ENCODE measurements at places on chromosomes 5 and 9.

GRCh38 chr5:35319333-35320002 is 89.2 kb upstream of the PRLR start:
- no peak for DNase-seq

DNA sequence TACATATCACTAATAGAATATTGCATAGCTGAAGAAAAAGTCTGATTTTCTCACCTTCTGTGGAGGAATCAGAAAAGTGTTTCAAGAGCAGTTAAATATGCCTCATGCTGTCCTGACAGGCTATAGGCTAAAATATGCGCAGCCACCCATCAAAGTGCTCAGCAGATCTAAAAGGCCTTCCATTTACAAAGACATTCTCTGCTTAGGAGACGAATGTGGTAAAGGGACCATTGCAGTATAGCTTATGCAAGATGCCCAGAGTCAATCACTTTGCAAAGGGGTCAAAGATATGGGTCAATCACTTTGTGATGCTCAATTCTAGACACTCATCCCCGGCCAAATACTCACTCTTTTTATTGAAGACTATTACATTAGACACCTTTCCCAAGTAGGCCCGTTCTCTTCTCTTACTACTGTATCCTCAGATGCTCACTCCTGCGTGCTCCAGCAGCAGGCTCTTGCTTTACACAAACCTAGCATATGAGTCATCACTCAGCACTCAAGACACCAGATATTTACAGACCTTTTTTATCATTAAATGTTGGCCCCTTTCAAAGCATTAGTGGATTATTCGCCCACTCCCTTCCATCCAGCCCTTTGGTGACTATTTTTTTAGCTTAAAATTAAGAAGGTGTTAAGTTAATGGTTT is 568.2 kb upstream of the CDH18 start:
- no peak for DNase-seq

DNA sequence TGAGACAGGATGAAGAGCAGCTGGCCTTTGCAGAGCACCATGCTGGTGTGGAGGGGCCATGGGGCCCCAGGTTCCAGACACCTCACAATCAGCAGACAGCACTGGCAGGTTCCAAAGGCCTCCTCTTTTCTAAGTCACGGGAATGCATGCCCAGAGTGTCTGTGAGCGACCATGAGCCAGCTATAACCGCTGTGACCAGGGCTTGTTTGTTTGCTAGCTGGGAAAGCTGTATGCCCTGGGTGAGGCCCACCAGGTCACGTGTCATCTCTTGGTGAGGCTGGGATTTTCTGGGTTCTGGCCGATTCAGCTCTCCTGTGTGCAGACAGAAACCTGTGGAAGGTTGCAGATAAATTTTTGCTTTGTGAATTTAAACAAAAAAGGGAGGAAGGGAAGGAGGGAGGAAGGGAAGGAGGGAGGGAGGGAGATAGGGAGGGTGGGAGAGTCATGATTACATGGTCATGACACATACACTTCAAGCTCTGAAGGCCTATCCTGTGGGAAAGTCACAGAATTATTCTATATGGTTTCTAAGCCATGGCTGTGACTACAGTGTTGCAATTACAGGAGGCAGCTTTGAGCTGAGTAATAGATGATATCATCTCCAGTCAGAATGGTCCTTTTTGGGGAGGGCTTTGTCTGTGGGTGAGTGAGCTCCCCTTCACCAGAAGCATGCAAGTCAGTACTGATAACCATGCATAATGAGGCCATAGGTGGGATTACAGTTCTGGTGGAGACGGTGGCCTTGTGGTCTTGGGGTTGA is 37.2 kb downstream of the PAPPA start:
- no peak for DNase-seq

- DNase-seq = peak; percentile 72
Measured at GRCh38 chr9:124256517-124257069, 1.2 kb upstream of the NEK6 start.

GRCh38 chr5:80483636-80484232 is 4.2 kb upstream of the FAM151B start:
- DNase-seq = no peak

GRCh38 chr9:135167356-135167755 is 79.9 kb downstream of the OLFM1 start:
- no peak for DNase-seq

- DNase-seq = no peak
Measured at GRCh38 chr5:150139334-150139733, 16.3 kb downstream of the PDGFRB start.

GRCh38 chr9:114278881-114279570 is 43.9 kb upstream of the ORM1 start:
- no peak for DNase-seq

- no peak for DNase-seq
Measured at GRCh38 chr5:101326766-101327165, 423.7 kb upstream of the ST8SIA4 start.

DNA sequence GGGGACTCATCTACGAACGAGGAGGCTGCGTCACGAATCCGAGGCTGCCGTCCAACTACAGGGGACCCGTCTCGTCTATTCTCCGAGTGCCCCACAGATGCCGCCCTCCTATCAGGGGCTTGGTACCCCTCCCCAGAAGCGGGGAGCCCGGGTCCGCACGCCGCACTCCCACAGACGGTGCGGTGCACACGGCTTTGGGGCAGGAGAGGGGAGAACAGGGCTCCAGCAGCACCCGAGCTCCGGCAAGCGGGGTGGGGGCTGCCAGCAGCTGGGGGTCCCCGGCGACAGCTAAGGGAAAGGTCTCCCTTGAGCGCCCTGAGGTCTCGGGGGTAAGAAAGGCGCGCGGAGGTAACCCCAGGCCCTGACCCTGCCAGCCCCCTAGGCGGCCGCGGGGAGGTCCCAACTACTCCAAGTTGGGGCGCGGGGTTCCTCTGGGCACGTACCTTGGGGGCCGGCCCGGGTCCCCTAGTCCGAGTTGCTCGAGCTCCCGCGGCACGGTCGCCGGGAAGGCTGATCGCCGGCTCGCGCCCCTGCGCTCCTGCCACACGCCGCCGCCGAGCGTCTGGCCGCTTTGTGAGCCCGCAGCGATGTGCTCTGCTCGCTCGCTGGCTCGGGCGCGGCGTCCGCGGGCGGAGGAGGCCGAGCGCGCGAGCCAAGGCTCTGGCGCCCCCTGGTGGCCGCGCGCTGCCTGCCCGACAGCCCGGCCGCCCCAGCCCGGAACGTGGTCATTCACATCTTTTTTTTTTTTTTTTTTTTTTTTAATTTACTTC is at the start of gene SPOCK1:
Gene SPOCK1, minus strand, starts transcription at position 591 of the 770 bp plus-strand sequence.
- peak; percentile 90 for DNase-seq

DNA sequence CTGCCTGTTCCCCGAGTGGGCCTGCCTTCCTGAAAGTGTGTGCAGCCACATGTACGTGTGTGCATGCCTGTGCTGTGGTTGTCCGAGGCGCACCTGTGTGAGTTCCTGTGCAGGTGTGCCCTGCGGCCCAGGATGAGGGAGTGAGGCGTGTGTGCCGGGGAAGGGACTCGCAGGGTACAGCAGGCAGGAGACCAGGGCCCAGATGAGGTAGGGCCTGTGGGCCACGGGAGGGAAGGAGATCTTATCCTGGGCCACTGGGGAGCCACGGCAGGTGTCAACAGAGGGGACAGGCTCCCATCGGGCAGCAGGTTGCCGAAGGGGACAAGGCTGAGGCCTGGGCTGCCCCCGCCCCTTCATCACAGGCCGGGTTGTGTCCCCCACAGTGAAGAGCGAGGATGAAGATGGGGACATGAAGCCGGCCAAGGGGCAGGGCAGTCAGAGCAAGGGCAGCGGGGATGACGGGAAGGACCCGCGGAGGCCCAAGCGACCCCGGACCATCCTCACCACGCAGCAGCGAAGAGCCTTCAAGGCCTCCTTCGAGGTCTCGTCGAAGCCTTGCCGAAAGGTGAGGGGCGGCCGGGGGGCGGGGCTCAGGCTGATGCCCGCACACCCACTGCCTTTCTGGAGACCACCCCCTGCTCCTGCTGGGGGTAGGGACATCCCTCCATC is 79.2 kb downstream of the LMX1B start:
- DNase-seq = no peak

DNA sequence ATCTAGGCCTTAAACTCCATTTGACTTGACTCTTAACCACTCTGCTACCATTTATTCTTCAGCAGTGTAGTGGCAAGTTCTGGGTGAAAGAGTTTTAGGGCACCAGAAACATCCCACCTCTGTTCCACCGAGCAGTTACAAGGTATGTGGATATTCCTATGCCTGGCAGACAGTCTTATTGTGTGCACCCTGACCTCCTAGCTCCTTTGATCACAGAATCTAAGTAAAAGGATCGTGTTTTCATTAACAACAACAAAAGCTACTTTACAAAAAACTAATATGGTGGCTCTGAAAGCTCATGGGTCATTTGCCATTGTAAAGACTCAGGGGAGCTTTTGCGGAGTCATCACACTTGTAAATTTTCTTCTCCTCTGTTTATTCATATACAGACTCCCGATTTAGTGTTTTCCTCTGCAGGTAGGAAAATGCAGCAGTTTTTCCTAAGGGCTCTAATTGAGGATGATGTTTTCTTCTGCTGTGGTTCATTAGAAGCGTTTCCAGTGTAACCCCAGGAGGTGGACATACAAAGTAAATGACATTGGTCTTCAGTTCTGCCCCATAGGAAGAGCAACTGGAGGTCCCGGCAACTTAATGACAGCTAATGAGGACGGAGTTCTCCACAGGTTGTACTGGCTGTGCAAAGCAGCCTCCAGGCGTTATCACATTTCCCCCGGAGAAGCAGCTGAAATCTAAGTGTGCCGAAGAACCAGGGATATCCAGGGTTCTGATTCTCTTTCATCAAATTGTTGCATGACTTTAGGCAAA is 78.2 kb downstream of the ATP10B start:
- no peak for DNase-seq

Data from NCI-H345 (cell line).